ENCODE measurements at places on chromosomes 4 and X.

DNA sequence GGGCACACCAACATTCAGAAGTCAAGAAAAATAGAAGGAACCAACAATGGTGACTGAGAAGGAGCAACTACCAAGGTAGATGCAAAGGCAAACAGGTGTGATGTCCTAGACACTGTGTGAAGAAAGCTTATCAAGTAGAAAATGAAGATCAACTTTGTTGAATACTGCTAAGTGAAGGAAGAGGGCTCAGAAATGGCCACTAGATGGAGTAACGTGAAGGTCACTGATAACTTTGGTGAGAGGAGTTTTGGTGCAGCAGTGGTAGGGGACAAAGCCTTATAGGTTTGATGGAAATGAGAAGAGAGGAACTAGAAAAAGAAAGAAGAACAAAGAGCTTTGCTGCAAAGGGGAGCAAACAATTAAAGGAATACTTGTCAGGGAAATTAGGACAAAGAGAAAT lies 23.5 kb downstream of the OTC start:
- DNase-seq: no peak

- DNase-seq: no peak
These were observed 4.0 kb upstream of the ITM2A start for GRCh38 chrX:79371101-79371500.

DNA sequence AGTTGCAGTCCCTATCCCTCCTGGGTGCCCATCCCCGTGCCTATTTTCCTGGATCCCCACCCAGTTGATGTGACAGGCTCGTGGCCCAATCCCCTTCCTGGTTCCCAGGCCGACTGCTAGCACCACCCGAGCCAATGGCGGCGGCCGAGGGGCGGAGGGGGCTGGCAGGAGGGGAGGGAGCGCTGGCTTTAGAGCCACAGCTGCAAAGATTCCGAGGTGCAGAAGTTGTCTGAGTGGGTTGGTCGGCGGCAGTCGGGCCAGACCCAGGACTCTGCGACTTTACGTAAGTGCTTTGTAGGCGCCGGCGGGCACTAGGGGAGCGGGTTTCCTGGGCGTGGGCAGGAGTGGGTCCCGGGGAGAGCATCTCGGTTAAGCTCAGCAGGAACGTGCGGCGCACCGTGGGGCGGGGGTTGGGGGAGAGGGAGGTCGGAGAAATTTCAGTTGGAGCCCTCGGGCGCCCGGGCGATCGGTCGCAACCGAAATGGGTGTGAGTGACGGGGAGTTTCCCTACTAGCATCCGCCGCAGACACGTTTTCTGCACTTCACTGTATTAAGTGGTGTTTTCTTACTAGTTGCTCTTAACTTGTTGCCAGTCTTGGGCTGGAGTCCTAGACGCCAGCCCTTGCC lies at the start of gene PLS3:
PLS3 (plus strand) TSS at position 197 of the 627 bp plus-strand sequence. CDS start 49,077 bp downstream, outside the sequence.
- no peak for DNase-seq

DNA sequence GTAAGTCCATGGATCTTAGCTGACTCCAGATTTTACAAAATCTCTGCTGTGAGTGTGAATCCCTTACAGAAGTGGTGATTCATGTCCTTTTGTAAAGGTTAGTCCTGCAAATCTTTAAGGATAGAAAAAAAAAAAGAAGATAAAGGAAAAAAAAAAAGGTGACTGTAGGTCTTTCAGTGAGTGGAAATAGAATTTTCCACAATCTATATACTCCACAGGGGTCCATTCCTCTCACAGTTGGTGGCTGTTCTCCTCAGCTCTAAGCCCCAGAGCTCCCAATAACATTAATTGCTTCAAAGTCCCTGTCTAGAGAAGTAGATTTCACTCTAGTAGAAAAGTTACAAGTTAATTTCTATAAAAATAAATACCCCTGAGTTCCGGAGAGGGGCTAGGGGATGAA lies 189.1 kb downstream of the NDST4 start:
- no peak for DNase-seq

GRCh38 chr4:175422331-175422730 lies 389.7 kb downstream of the GPM6A start:
- DNase-seq: no peak

DNA sequence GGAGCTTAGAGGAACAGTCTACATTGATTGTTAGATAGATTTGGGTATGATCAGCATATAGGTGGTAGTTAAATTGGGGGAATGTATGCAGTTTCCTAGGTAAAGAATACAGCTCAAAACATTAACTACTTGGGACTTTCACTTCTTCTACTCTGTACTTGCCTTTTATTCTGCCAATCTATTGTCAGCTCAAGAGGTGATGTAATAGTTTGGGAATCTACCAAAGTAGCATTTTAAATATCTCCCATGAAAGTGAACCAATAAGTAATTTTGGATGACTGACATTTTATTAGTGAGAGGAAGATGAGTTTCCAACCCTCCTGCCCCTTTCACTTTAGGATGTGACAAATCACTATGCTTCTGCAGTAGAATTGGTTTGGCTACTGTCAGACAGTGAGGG lies 43.4 kb downstream of the NUDT6 start:
- no peak for DNase-seq

- peak; percentile 41 for DNase-seq
These were observed 7.2 kb downstream of the GNRHR start for GRCh38 chr4:67746797-67747495.

- DNase-seq: peak; percentile 3
These were observed 35.3 kb upstream of the SPRY1 start for GRCh38 chr4:123361195-123361861.

- no peak for DNase-seq
These were observed 575.1 kb downstream of the IL15 start for GRCh38 chr4:142211444-142211843.

DNA sequence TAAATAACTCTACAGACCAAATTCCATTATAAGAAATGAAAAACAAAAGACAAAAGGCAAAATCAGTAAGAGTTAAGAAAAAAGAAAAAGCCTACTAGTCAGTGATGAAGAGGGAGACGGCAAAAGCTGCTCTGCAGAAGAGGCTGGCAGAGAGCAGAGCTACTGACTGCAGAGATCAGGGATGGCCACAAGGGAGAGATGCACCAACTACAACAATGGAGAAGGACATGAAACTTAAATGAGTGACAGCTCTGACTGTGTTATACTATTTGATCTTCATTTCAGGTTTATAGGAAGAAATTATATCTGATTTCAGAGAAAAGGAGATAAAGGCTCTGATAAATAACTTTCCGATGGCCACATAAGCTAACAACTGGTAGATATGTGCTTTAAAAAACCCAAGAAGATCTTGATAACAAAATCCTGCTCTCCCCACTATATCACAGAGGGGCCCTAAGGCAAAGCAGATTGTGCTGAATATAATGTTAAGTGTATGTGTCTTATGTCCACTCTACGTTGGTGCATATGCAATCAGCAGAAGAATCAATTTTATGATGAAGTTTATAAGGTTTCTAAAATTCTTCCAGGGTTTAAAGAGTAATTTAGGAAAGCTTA lies 58.4 kb upstream of the COX18 start:
- DNase-seq: no peak

DNA sequence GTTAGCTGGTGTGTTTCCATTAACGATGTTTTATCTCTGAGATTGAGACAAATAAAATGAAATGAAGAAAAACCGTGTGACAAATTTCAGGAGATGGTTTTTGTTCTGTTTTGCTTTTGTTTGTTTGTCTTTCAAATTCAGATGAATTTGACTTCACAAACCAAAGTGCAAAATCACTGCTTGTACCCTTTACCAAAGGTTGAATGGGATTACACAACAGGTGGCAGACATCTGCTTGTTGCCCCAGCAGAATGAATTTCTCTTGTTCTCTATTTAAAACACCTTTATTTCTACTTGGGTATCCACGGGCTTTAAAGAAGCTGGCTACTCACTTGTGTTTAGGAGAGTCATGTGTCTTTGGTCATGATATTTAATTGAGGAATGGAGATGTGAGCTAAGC lies 239.7 kb upstream of the CLNK start:
- DNase-seq: no peak

GRCh38 chrX:153471663-153472280 lies 1.4 kb upstream of the HAUS7 start:
- DNase-seq: no peak

DNA sequence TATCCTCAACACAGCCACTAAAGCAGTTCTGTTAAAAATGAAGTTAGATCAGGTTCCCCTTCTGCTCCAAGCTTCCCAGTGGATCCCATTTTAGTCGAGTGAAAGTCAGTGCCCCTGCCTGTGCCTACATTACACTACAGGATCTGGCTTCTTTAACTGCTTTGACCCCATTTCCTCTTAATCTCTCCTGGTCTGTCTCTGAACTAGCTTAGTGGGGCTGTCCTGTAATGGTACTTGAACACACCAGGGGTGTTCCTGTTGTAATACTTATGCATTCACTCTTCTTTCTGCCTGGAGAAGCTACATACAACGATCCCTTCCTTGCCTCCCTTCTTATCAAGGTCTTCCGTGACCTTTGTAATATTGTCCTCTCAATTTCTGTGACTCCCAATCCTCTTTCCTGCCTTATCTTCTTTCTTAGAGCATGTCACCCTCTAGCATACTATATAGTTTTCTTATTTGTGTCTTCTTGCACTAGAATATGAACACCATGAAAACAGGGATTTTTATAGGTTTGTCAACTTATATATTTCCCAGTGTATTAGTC lies 16.7 kb downstream of the ARSJ start:
- DNase-seq: no peak

DNA sequence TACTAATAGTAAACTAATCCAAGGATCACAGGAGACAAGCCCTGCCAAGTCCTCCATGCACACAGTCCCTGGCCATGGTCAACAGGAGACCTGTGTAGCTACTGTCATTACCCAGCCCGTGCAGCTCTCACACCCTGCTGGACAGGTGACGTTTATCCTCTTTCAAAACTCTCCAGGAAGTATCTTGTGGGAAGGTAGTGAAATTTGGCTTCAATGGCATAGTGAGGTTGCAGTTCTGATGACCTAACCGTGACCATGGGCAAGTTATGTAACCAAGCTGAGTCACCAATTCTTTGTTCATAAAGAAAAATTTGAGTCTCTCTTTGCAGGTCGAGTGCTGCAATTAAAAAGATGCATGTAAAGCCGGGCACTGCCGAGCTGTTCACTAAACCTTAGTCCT lies 11.3 kb upstream of the SLC2A9 start:
- DNase-seq: peak; percentile 95

GRCh38 chr4:113222471-113222870 lies 173.0 kb downstream of the ANK2 start:
- no peak for DNase-seq

DNA sequence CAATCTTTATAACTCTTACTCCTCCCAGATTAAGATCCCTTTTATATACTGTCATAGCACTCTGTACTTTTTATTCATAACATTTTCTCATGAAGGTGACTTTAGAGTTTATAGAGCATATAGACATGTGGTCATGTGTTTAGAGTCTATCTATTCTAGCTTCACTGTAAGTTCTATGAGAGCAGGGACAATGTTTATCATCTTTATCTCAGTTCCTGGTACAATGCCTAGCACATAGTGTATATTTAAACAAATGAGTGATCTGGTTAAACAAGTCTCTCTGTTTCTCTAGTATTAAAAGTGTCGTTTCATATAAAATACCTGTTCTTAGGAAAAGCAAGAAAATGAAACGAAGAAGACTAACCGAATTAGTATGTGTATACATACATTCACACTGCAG lies 3.2 kb downstream of the CXCL6 start:
- no peak for DNase-seq

GRCh38 chr4:125693228-125693627 lies 378.5 kb downstream of the FAT4 start:
- no peak for DNase-seq

DNA sequence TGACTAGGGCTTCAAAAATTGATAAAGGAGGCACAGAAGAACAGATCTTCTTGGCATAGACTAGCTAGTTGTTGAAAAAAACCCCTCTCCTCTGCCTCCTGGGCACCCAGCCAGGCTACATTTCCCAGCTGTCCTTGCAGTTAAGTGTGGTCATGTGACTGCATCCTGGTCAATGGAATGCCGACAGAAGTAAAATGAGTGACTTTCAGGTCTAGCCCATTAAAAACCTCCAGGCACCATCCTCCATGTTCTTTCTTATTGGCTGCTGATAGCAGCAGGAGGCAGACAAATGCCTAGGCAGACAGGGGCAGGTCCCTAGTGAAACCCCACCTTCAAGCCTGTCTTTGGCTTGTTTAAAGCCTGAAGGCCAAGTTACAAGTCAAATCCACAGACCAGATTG lies 35.3 kb downstream of the ATXN3L start:
- DNase-seq: no peak

DNA sequence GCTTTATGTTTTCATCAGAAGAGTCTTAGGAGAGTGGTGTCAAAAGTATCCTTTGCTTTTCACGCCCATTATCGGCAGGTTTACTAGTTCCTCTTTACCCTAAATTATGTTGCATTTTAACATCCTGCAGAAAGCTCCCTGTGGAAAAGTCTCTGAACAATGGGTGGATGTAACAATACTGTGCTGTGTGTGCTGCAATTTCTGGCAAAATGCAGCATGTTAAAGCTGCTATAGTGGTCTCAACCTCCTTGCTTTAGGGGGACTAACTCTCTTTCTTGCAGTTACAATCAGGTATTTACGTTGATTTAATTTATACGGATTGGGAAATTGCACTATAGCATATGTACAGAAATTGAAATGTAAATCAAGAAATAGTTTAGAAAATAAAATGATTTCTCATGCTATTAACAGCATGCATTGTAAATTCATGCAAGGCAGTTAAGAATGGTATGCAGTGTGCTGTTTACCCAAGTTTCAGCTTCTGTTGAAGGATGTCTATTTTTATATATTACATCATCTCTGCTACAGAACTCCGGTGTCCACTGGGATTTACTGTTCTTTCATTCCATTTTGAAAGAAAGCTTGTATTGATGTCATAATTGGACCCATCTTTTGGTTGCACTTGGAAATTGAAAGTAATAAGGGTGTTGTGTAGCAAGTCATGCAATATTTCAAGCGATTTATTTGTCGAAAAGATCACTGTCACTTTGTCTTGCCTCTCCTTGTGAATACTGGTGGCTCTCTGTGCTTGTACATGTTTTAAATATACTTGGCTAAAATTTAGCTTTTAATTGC lies 145.7 kb downstream of the RAPGEF2 start:
- no peak for DNase-seq

DNA sequence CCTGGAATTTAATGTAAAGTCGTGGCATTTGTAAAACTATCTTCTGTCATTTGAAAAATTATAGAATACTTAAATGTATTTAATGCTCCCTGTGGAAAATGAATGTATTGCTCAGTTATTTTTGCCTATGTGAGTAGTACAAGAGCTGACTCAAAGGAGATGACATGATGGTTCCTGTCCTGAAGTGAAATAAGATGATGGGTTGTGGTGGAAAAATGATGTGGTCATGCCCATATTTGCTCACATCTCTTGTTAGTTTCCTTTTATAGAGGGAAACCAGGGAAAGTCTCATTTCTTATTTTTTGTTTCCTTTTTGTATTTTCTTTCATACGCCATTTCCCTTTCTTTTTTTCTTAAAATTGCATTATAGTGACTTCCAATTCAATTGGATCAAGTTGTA lies 23.7 kb downstream of the PLS3 start:
- no peak for DNase-seq

DNA sequence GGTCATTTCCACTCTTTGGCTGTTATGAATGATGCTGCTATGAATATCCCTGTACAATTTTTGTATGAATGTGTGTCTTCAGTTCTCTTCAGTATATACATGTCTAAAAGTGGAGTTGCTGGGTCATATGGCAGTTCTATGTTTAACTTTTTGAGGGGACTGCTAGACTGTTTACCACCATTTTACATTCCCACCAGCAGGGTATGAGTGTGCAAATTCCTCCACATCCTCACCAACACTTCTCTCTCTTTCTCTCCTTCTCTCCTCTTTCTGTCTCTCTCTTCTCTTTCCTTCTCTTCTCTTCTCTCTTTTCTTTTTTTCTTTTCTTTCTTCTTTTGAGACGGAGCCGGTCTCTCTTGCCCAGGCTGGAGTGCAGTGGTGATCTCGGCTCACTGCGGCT lies 7.8 kb downstream of the WWC2 start:
- no peak for DNase-seq

GRCh38 chr4:154807042-154807630 lies 26.1 kb downstream of the RBM46 start:
- no peak for DNase-seq

Measured in CD14-positive monocyte (primary cell).